Tibial artery (tissue), 4 donors: ENCODE measurements at places on chromosomes 11 and 22.

DNA sequence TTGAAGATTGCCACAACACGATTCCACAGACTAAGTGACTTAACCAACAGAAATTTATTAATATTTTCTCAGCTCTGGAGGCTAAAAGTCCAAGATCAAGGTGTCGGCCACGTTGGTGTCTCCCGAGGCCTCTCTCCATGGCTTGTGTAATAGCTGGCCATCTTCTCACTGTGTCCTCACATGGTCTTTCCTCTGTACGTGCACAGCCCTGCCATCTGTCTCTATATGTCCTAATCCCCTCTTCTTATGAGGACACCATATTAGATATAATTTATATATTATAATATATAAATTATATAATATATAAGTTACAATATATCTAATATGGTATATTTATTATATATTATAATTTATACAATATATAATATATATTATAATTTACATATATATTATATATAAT lies 25.1 kb upstream of the SCGB1A1 start:
- DNase-seq = no peak

GRCh38 chr11:73539506-73540084 lies 58.3 kb downstream of the FAM168A start:
- no peak for DNase-seq

DNA sequence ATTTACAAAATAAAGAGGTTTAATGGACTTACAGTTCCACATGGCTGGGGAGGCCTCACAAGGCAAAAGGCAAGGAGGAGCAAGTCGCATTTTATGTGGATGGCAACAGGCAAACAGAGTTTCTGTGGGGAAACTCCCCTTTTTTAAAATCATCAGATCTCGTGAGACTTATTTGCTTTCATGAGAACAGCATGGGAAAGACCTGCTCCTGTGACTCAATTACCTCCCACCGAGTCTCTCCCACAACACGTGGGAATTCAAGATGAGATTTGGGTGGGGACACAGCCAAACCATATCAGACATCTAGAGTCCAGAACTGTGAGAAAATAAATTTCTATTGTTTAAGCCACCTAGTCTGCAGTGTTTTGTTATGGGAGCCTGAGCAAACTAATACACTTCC lies 80.8 kb downstream of the ME3 start:
- DNase-seq = no peak

DNA sequence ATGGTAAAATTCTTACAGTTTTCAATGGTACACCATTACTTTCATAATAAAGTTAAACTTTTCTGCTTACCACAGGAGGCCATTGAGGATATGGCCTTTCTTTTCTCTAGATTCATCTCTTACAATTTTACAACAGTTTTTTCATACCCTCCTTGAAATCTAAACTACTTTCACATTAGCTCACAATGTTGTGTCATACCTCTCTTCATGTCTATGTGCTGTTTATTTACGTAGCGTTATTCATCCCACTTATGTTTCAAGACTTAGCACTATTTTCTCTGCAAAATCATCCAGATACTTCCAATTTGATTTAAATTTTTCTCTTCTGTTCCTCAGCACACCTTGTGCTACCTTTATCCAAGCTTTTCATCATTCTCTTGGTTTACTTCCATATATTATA lies 123.3 kb downstream of the METTL15 start:
- no peak for DNase-seq

GRCh38 chr11:103016031-103016430 lies 60.5 kb upstream of the MMP13 start:
- DNase-seq = no peak

DNA sequence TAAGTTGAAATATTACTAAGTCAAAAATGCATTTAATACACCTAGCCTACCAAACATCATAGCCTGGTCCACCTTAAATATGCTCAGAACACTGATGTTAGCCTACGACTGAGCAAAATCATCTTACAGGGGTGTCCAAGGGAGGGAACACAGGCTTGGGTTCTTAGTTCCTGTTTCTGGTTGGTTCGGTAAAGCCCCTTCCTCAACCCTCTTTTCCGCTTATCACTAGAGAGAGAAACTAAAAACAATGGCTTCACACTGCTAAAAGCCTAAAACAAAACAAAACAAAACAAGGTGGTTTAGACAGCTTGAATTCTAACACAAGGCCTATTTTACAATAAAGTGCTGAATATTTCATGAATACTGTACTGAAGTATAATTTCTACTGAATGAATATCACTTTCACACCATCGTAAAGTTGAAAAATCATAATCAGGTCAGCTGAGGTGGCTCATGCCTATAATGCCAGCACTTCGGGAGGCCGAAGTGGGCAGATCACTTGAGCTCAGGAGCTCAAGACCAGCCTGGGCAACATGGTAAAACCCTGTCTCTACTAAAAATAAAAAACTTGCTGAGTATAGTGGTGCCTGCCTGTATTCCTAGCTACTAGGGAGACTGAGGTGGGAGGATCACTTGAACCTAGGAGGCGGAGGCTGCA lies 118.0 kb downstream of the SIK3 start:
- DNase-seq = no peak

DNA sequence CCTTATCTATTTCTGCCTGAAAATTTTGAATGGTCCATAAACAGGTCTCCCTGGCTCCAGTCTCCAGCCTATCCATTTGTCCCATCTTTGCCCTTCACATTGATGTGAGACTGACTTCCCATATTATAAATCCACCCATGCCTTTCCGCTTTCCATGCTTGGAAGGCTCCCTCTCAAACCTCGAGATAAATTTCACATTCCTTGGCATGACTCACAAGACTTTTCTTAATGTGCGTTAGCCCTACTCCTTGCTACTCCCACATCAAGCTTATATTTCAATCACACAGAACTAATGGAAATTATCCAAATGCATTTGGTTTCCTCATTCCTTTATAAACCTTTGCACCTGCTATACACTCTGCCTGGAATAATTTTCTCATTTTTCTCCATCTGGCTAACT lies 163.7 kb upstream of the NTM start:
- DNase-seq = no peak

GRCh38 chr11:13119361-13119760 lies 110.2 kb downstream of the RASSF10 start:
- DNase-seq = no peak

- no peak for DNase-seq
Observed at GRCh38 chr11:134761386-134761785, 349.3 kb upstream of the B3GAT1 start.

DNA sequence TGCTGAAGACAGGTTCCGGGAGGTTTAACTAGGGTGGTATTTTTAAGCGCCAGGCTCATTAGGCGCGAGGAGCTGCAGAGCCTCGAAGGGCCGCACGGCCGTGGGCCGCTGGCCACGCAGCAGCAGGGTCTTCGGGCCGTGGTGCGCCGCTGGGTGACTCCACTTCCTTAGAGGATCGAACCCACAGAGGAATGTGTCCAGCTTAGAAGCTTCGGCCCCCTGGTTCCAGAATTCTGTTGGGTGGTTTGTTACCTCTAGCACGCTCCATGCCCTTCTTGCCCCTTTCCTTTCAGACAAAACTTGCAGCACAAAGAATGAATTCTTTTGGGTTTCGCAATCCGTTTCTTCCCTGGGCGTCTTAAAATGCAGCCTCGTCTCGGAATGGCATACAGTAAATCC lies 773 bp upstream of the PATL1 start:
- peak; percentile 73 for DNase-seq

GRCh38 chr11:128848815-128849455 lies 18.2 kb downstream of the KCNJ1 start:
- DNase-seq = no peak

- DNase-seq = no peak
Observed at GRCh38 chr22:42039271-42039670, 31.3 kb downstream of the NAGA start.

- DNase-seq = no peak
Observed at GRCh38 chr22:45228401-45228754, 12.3 kb downstream of the KIAA0930 start.

GRCh38 chr22:19892925-19893324 lies 38.3 kb upstream of the GNB1L start:
- DNase-seq = no peak

GRCh38 chr11:13294178-13294577 lies 16.6 kb downstream of the BMAL1 start:
- no peak for DNase-seq

DNA sequence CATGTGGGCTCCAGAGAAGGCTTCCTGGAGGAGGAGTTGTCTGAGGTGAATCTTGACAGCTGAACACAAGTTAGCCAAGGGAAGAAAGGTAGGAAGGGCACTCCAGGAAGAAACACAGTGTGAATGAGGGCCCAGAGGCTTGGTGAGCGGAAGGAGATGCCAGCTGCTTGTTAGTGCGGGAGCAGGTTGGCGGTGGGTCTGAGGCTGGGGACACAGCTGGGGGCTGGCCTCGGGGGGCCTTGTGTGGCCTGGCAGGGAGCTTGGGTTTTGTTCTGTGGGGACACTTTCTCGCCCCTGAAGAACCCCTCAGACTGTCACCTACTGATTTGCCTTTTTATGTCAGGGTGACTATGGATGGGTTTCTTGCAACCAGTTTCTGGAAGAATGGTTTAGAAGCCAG lies 160.0 kb downstream of the ST3GAL4 start:
- DNase-seq = no peak

GRCh38 chr11:88318017-88318416 lies 19.5 kb downstream of the CTSC start:
- DNase-seq = no peak

GRCh38 chr22:44752285-44753188 lies at the start of gene ARHGAP8:
ARHGAP8 (plus strand) TSS chr22:44752575; CDS start chr22:44786528, 33,953 bp downstream.
- DNase-seq = no peak

DNA sequence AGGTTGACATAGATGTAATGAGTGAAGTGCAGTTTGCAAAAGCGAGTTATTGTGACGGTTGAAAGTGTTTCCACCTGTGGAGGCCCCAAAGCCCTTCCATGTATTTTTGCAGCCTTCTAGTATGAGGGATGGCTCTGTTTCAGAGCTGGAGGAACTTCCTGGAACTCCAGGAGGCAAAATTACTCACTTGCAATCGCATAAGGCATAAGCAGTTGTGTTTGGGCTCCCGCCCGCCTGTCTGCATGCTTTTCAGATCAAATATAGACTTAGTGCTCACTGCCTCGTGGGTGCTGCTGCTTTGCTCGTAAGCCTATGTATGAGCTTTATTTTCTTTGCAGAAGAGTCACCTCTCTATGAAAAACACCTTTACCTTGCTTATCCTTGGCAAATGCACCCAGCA lies 146.8 kb upstream of the LARGE1 start:
- no peak for DNase-seq

DNA sequence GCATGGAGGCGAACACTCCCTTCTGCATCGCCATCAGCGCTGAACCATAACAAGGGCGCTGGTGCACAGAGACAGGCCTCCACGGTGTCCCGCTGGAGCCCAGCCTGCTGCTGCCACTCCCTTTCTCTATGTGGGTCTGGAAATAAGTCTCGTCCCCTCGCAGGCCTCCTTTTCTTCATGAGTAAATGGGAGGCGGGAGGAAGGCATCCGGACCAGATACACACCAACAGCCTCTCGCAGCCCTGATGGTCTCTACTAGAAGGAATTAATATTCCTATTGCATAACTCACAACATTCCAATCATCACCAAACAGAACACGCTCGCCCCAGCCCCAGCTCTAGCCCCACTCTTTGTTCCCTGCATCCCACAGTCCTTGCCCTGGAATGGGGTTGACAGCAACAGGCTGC lies 14.9 kb downstream of the RASD2 start:
- no peak for DNase-seq

GRCh38 chr22:37822079-37822833 lies 926 bp upstream of the GALR3 start:
- no peak for DNase-seq

- no peak for DNase-seq
Observed at GRCh38 chr11:35826949-35827348, 116.9 kb upstream of the LDLRAD3 start.

DNA sequence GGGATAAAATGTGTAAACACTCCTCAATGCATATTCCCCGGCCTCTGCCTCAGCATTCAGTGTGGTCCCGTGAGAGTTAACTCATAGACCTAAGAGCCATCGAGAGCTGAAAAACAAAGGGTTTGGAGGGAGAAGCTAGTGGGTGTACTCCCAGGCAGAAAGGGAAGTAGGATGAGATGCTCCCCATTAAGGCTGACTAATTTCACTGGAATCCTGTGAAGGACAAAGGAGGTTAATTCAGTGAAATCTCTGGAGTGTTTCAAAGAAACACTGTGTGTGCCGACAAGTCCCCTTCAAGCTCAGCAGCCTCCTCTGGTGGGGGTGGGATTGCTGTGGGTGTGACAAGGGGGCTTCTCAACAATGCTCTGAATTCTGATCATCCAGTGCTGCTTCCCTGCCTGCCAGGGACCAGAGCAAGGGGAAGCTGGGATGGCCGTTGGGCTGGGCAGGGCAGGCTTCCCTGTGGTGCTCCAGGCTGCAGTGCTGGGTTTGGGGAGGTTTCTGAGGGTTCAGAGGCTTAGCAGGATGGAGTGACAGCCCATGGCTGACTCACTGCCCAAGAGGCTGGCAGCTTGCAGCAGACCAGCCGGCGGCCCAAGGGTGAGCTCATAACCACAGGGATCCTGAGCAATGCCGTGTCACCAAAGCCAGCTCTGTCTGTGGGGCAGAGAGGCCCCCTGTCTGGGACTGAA lies 61.4 kb upstream of the BMAL1 start:
- no peak for DNase-seq

- peak; percentile 41 for DNase-seq
Observed at GRCh38 chr11:75141166-75141565, 9.7 kb upstream of the SLCO2B1 start.

GRCh38 chr22:42711895-42712837 lies 8.5 kb downstream of the A4GALT start:
- DNase-seq = no peak

DNA sequence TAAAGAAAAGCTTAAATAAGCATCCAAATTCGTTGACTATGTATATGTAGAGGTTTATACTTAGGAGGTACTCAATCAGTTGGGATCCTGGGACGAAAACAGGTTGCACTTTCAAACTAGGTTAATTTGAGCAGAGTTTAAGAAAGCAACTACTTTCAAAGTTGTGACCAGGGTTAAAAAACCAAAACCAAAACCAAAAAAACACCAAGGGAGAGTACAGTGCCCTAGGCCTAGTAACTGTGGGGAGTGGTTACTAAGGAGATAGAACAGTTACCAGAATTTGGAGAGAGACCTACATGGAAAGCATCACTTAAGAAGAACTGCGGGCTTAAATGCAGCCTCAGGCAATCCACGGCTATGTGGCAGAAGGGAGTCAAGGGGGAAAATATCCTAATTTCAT lies 148.3 kb downstream of the JRKL start:
- DNase-seq = no peak

GRCh38 chr11:110298301-110298765 lies 1.9 kb upstream of the RDX start:
- DNase-seq = no peak

GRCh38 chr11:19711911-19712280 lies 741 bp upstream of the NAV2 start:
- no peak for DNase-seq

DNA sequence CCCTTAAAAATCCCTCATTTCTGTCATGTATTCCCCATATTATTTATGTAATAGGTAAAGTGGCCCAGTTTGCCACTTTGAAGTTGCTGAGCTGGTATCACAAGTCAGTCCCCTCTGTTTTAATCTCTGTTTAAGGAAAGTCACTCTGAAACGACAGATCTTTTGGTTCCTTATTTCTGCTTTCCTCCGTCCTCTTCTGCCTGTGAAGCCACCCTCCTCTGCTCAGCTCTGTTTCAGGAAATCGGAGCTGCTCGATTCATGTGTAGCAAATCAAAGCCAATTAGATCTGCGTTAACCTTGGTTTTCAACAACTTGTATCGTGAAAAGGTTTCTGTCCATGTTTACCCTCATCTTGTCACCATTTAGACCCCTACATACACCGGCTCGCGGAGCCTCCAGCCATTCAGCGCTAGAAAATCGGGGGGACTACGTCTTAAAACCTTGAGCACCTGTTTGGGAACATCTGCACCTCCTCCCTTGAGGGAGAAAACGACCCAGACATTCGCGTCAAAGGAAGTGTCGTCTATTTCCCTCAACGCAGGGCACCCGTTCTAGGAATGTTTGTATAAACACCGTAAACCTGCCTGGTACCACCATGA lies 576 bp upstream of the SC5D start:
- DNase-seq = no peak
